ENCODE measurements at places on chromosomes 1 and 21.
A peak's percentile ranks its signal among the peaks of the same experiment; 100 is the strongest.

- no peak for DNase-seq
Measured at GRCh38 chr1:157925419-157926166, 67.9 kb upstream of the KIRREL1 start.

- DNase-seq = no peak
Measured at GRCh38 chr1:40593449-40594186, 62.2 kb downstream of the ZNF684 start.

- peak; percentile 24 for DNase-seq
Measured at GRCh38 chr1:85048296-85049064, at the start of gene MCOLN3. TSS of gene MCOLN3 (minus strand) at chr1:85048500. CDS start at chr1:85045360, 3,140 bp downstream.

- DNase-seq = no peak
Measured at GRCh38 chr1:155646307-155646706, 36.3 kb downstream of the MSTO1 start.

GRCh38 chr1:229131243-229132105, 139.4 kb upstream of the RAB4A start:
- no peak for DNase-seq

DNA sequence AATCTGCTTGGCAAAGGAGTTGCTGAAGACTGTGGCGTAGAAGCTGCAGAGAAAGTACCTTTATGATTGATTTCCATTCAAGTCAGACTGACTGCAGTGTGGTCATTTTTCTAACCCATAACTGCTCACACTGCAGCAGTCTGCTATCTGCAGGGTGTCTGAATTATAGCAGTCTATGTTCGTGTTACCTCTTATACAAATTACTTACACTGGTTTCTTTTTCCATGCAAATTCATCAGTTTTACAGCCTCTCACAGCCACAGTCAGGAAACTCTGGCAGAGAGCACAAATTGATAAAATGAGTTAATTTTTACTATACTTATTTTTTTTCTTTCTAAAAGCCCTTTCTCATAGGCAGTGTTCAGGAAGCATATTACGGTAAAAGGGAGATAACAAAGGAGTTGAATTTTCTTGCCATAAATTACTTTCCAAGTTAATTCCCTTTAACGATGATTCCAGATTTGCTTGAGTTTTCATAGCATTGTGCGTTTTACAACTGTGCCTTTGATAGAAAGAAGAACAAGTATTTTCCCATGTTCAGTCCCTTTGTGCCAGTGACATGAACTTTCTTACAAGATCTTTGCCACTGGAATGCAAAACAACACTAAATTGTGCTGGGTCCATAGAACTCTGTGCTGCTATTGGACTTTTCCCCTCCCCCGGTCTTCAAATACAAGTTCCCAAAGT, 261.5 kb downstream of the NFIA start:
- no peak for DNase-seq

DNA sequence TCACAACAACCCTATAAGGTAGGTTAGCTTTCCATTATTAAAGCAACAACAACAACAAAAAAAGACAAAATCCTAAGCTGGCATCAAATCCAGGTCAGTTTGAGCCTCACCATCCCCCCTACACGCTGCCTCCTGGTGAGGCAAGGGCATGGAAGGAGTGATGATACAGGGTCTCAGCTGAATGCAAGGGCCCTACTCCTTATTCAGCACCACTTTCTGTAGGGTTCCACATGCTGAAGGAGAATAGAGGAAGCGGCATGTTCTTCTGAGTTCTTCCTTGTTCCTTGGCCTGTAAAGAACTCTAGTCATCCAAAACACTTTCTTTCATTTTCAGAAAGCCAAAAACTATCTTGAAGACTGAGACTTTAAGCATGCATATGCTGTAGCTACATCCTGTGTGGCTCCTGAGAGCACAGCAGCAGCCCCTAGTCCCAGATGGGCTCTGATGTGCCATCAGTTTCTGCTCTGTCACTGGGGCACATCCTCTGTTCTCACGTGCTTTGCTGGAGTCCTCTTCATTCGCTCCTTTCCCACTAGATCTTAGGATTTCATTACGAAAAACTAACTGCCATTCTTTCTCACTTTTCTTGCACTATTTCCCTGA, 6.2 kb downstream of the ILDR2 start:
- no peak for DNase-seq

DNA sequence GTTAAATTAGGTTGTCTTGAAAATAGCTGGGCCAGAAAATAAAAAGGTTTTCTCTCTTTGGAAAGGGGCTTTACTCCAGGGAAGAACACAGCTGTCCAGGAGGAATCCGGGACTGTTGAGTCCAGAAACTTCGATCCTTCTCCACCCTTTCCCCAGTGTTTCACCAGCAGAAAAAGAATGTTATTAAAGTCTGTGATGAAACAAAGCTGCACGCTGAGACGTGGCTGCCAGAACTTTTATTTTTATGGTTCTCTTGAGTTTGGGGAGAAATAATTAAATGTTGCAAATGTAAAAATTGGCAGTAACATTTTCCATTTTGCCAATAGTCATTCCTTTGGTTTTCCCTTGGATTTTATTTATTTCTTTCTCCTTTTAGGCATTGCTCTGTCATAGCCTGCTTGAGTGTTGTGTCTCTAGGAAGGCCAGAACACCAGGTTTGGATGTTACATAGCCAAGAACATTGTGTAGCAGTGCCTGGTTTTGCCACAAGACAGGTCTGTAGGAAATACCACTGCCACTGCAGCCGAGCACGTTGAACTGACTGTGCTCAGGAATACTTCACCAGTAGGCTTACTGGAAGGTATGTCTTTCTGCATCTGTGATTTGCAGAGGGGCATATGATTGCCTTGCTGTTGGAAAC, 87.4 kb downstream of the ROR1 start:
- DNase-seq = no peak

DNA sequence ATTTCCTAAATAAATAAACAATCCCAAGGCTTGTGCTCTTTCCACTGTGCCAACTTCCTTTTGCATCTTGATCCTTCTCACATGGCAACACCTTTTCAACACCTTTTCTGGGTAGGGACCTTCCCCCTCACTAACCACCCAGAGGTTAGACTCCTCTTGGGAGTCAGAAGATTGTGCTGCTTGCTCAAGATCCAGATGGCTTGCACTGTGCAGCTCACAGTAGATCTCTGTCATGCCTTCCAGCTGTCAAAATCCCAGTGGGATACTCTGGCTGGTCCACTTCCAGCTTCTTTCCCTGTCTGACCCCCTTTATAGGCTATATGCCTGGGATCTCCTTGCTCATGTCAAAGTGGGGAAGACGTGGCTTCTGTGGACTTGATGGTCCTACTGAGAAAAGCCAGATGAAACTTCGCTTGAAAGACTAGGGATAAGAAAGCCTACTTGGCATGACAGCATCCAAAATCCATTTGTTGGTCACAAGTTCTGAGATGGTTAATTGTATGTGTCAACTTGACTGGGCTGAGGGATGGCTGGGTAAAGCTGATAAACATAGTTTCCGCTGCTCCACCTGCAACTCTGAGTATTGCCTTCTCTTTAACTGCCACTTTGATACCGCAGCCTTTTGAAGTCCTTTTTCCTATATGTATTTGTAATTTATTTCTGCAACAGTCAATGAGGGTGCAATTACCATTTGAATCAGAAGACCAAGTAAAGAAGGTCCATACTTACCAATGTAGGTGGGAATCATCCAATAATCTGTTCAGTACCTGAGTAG, 74.5 kb downstream of the S1PR1 start:
- DNase-seq = no peak

DNA sequence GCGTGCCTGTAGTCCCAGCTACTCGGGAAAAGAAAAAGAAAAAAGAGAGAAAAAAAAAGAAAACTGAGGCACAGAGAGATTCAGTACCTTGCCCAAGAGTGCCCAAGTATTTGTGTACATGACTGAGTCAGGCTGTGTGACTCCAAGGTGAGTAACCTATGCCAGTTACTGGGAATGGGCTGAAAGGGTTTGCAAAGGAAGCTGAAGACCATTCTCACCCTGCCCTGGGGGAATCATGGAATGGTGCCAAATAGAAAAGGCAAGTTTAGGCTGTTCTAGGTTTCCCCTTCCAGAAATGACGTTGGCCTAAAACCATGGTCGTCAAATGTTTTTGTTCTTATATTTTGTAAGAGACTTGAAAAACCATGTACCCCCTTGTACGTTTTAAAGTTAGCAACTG, 37.9 kb upstream of the LRIG2 start:
- DNase-seq = no peak

- DNase-seq = no peak
Measured at GRCh38 chr1:5619469-5619868, 372.8 kb downstream of the NPHP4 start.

DNA sequence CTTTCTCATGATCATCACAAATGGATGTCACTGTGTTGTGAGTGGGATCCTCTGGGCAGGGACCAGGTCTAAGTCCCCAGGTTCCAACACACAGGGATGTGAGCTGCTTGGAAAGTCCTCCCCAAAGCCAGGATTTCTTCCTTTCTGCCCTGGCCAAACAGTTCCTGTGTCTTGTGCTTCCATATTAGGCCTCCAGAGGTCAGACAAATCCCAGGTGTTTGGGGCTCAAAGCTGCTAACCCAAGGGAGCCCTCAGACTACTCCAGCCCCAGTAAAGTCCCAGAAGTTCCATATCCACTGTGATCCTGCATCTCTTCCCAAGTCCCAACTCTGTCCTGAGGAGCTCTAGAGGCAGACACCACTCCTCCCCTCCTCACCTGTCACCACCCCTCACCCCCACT, 27.7 kb upstream of the MAGOH start:
- no peak for DNase-seq

DNA sequence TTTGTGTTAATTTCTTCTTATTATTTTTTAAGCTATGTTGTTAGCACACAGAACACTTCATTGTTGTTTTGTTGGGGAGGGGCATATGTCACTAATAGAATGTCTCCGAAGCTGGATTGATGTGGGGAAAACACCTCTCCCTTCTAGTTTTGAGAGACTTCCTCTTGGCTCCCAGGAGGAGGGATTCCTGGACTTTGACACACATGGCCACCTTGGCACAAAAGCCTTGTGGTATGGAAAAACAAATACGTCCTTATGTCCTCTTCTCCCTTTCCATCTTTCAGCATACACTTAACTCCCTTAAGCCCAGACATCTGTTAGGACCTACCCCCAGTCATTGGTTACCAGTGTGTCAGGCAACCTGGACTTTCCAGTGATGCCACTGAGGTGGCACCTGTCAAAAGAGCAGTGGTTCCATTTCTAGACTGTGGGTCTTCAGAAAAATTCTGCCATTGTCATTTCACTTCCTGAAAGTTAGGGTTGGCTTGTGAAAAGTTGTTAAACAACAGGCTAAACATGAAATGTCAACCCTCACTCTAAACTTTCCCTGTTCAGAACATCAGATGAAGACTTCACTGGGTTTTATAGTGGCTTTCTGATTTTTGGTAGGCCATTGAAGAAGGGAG, 12.5 kb upstream of the ABCB10 start:
- DNase-seq = no peak

DNA sequence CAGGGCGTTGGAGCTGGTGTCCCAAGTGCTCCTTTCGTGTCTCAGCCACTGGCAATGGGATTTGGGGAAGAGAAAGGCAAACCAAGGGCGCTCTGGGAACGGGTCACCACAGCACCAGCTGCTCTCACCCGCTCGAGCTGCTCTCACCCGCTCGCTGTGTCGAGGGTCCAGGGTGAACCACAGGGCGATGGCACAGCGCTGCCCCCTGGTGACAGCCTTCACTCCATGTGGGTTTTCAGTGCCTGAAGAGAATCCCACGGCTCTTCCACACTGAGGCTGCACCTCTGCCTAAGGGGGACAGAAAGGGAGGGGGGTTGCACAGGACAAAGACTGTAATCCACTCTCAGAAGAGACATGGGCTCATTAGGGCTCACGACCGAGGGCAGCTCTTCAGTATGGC, 7.1 kb upstream of the CLDN19 start:
- peak; percentile 17 for DNase-seq

DNA sequence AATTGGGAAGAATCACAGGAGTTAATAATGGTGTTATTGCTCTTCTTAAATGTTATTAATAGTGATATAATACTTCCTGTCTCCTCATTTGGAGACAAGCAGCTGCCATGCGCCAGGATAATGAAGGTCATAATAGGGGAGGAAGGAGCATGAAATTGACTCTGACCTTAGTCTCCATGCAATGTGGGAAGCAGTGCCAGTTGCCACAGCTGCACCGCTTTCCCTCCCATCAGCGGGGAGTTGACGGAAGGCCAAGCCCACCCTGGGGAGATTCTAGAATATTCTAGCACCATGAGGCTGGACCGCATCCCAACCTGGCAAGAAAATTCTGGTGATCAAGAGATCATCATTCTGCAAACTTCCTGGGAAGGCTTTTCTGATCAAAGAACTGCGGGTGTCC, 11.0 kb upstream of the OLIG1 start:
- DNase-seq = no peak

GRCh38 chr1:165885305-165885694, 57.9 kb downstream of the UCK2 start:
- no peak for DNase-seq

- DNase-seq = no peak
Measured at GRCh38 chr1:109535481-109535880, 4.2 kb upstream of the GPR61 start.

DNA sequence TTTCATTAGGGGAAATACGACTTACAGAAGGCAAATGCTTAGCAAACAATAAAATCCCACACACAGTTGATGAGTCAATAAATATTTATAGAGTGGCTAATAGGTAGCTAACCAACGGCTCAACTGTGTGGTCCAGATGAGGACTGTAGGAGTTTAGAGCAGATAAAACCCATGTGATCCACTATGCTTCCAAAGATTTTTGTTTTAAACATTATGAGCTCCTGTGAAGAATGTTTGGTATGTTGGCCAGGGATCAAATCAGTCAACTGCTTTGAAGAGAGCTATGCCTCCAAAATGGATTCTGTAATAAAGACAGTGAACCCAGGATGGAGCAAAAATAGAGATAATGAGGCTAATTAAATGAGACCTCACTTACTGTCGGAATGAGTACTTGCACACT, 72.3 kb upstream of the COL11A1 start:
- no peak for DNase-seq

DNA sequence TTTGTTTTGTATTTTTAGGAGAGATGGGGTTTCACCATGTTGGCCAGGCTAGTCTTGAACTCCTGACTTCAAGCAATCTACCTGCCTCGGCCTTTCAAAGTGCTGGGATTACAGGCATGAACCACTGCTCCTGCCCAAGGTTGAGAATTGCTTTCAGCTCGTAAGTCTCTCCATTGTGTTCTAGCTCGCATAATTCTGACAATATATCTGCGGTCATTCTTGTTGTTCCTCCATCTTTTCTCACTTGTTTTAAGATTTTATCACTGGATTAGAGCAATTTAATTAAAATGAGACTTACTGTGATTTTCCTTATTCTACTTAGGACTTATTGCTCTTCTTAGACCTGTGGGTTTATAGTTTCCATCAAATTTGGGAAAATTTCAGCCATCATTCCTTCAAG, 102.9 kb downstream of the AHCTF1 start:
- no peak for DNase-seq
